ENCODE measurements at places on chromosomes 1 and 21. TPM values are rescaled to one million over a fixed set of nuclear protein-coding genes. Genes with fewer than 3 reads are reported as not detected.

C1orf56 gene
- total RNA-seq: 0.82 TPM

GBP6 gene
- total RNA-seq: not detected

UBE2U gene
- total RNA-seq: not detected

DNA sequence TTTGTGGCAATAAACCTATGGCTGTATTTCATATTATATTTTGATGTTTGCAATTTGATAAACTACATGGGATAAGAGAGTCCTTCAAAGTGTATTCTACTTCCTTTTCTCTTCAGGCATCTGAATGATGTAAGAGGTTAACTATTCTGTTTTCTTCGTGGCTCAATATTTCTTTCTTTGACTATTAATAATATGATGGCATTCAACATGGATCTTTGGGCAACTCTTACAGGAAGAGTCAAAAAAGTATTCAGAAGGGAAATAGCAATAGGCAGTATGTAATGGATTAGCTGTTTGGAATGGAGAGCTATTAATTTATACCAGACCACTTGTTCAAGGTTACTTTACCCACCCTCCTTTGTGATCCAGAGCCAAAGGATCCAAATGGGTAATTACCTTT lies 74.4 kb downstream of the HMCN1 start:
- no peak for DNase-seq

DNA sequence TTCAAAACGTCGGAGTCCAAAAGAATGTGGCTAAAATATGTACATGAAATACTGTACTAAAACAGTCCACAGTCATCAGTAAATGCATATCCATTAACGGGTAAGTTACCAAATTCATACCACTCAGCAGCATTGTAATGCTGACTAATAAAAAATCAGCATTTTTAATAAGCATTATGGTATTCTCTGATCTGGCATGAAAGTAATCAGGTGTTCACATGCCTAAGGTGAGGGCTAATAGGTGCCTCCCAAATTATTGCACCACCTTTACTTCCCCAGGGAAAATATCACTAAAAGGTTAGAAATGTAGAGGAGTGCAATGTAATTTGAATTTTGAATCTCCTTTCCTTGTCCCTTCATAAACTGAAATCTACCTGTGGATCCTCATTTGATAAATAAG lies 69.6 kb upstream of the PTGS2 start:
- no peak for DNase-seq
